AG10803 (cell line): ENCODE measurements at places on chromosomes 2 and 18.

GRCh38 chr2:86336675-86337243 is 667 bp downstream of the REEP1 start:
- no peak for DNase-seq

DNA sequence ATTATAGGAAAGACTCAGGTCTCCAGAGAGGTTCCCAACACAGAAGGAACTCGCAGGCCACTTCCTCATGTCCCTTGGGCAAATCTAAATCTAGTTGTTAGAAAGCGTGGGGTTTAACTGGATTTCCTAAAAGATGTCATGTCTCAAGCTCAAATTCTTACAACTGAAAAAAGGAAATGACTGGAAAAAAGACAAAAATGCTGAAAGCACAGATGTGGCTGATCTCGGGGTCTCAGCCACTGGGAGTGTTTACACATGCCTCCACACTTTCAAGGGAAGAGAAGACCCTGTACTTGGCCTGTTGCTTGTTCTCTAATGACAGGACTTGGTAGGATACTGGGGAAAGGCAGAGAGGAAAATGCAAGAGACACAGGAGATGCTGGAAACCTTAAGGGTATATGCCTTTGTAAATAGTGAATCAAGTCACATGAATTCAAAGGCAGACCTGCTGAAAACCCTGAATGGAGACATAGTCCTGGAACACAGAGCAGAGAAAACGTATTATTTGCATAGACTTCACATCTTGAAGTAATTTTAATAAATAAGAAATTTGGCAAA is 160.9 kb upstream of the MEIS1 start:
- no peak for DNase-seq

- DNase-seq, result no peak
These were observed 113.3 kb upstream of the SEC11C start for GRCh38 chr18:59026364-59026763.

DNA sequence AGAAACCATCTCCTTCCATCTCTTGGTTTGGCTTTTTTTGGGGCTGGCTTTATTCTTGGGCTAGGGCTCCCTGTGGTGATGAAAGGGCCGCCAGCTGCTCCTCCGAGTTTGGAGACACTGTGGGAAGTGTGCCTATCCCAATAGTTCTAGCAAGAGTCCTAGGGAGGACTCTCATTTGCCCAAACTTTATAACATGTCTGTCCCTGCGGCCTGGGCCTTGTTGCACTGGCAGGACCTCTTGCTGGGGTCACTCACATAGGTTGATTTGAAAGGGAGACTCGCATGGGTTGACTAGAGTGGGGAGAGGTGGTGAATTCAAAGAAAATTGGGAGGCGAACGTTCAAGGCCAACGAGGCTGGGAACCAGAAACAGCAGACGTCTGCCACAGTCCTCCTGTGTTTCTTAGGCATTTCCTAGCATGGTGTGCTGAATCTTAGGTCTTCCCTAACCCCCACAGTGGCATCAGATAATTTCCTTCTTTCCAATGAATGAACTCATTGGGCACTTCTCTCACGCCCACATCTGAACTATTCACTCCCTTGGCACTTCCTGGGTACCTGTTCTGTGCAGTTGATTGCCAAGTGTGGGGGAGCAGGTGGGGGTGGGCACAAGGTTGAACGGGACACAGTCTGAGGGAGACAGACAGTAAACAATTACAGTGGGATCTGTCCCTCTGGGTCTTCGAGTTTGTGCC is 26.8 kb downstream of the NIFK start:
- DNase-seq, result no peak

GRCh38 chr2:36618381-36618780 is 20.4 kb upstream of the FEZ2 start:
- DNase-seq, result peak; percentile 59
